ENCODE measurements at places on chromosomes 7 and 10.

DNA sequence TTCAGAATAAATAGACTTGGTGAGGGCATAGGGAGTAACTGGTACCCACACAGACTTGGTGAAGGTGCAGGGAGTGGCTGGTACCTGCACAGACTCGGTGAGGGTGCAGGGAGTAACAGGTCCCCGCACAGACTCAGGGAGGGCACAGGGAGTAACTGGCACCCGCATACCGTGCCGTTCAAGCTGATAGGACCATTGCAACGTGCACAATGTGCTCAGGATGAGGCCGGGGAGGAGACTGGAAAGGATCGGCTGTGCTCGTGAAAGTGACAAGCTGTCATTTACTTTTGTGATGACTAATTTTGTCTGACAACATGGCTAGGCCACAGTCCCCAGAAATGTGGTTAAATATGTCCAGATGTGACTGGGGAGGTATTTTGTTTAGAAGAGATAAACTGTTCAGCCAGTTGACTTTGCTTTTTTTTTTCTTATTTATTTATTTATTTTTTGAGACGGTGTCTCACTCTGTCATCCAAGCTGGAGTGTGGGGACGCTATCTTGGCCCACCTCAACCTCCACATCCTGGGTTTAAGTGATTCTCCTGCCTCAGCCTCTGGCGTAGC is 76.2 kb upstream of the NMT2 start:
- DNase-seq: no peak

DNA sequence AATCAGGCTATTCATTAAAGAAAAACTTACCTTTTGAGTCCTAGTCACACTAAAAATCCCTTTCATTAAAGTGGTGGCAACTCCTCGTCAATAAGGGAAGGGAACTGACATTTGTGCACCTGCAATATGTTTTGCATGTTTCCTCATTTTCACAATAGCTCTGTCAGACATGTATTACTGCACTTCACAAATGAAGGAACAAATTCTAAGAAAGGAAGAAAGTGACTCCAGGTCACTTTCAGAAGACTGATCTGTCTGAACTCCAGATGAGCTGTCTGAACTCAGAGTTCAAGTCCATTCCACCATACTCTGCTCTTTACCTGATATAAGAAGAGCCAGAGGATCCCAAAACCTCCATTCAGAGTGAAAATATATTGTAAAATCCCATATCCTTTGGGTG is 50.3 kb upstream of the GSAP start:
- no peak for DNase-seq

GRCh38 chr7:123681561-123681960 is 25.9 kb downstream of the LMOD2 start:
- DNase-seq: no peak

- DNase-seq: no peak
These were observed 331.6 kb upstream of the HPS1 start for GRCh38 chr10:98778277-98778759.

DNA sequence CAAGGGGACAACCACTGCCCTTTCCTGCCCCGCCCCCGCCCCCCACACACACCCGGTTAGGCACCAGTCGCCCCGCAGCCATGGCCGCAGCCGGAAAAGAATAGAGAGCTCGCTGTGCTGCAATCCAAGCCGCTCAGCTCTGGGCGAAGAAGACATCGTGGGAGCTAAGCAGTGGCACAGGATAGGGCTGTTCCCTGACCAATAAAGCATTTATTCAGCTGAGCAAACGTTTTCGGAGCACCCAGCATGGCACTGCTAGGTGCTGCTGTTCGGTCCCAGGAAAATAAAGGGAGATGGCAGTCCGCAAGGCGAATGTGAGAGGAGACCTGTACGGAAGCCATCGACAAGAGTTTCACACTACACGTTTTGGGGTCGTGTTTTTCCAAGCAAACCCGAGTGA is 18.3 kb downstream of the SKIDA1 start:
- no peak for DNase-seq

DNA sequence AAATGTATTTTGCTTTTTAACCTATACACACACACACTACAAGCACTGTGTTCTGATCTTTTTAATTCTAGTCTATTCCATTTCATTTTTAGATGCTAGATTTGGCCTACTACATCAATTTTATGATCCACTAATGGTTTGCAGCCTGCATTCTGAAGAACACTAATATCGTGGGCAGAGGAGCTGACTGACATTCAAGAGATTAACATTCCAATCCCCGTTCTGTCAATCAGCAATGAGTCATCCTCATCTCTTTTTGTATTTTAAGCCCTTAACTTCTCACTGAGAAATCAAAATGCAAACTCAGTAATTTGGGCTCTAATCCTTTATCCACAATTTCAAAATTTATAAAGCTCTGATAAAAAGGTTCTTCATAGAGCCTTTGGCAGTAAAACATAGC is 47.1 kb upstream of the GAD2 start:
- DNase-seq: no peak

GRCh38 chr10:93106631-93107072 is 33.0 kb downstream of the CYP26A1 start:
- DNase-seq: no peak

DNA sequence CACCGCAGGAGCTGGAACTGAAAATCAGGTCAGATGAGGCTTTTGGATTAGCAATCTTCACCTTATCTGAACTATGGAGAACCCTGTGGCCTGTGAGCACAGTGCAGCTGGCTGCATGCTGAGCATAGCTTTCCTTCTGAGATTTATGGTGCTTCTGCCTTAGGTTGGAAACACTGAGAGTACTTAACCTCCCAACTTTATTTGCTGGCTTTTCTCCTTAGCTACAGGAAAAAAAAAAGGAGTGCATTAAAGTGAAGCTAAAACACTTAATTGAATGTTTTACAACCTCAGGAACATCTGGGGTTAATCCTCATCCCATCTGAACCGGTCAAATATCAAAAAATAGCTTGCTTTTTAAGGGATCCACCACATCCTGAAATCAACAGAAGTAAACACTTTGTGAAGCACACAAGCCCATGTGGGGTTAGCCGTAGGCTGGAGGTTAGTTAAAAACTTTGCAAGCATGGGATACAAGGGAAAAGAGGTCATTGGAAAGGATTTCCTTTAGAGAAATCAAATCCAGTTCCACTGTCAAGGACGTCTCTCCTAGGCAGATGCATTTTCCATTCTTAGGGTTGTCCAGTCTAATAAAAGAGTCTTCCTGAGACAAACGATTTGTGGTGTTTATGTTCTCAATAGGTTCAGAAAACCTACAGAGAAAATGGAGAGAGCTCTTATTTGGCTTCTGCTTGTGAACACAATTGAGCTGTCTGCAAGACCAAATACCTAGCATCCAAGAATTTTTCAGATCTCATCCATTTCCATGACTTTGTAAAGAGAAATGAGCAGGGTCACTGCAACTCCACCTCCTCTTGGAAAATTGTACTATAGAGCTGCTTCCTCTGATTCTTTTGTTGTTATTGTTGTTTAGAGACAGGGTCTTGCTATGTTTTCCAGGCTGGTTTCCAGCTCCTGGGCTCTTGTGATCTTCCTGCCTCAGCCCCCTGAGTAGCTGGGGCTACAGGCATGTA is 470.4 kb upstream of the IGFBP3 start:
- no peak for DNase-seq

DNA sequence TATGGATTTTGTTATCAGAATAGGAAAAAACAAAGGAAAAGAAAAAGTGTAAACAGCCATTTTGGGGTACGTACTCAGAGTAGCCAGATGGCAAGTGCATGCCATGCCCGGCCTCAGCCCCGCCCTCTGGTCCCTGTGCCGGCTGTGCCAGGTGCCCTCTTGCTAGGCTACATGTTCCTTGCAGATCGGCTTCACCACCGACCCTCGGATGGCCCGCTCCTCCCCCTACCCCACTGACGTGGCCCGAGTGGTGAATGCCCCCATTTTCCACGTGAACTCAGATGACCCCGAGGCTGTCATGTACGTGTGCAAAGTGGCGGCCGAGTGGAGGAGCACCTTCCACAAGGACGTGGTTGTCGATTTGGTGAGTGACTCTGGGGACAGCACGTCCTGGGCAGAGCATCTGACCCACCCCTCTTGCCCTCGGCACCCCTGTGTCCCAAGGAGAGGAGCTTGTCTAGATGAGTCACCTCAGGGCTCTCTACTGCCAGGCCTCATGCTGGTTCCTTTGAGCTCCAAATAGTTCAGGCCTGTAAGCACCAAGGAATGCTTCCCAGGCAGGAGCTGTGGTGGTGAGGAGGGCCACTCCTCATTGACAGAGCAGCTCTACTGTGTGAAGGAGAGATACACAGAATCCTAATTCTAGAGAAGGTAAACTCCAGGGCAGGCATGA is 54.9 kb upstream of the ZMIZ2 start:
- no peak for DNase-seq

GRCh38 chr10:49398000-49398861 is 2.3 kb upstream of the DRGX start:
- DNase-seq: no peak

GRCh38 chr10:92164036-92164696 is 126.7 kb downstream of the CPEB3 start:
- no peak for DNase-seq

DNA sequence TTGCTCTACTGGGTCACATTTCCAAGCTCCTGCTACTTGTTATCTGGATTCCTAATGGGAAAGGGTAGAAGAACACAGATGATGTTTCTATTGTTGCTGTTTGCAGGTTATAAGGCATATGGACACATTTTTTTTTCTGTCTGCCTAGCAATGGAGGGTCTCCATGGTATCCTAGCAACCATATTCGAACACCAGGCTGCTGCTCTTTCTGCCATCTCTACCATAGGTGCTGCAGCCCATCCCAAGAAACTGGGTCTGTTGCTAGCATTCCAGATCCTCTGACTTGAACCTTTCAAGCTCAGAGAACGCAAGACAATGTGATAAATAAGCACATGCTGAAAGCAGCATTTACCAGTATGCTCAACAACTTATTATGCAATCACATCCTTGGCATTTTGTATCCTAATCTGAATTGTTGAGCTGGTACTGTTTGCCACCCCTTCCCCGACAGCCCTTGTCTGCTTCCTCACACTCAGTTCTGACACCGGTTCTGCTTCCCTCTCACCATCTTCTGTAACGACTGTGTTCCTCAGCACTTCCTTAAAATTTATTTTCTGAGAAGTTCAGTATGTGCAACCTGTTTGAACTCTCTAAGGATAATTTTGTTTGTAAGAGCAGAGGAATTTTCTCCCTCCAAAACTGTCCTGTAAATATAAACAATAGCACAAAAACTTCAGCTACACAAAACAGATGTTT is 6.2 kb downstream of the PRKG1 start:
- no peak for DNase-seq

- no peak for DNase-seq
These were observed 110.7 kb downstream of the AKR1D1 start for GRCh38 chr7:138186951-138187351.

DNA sequence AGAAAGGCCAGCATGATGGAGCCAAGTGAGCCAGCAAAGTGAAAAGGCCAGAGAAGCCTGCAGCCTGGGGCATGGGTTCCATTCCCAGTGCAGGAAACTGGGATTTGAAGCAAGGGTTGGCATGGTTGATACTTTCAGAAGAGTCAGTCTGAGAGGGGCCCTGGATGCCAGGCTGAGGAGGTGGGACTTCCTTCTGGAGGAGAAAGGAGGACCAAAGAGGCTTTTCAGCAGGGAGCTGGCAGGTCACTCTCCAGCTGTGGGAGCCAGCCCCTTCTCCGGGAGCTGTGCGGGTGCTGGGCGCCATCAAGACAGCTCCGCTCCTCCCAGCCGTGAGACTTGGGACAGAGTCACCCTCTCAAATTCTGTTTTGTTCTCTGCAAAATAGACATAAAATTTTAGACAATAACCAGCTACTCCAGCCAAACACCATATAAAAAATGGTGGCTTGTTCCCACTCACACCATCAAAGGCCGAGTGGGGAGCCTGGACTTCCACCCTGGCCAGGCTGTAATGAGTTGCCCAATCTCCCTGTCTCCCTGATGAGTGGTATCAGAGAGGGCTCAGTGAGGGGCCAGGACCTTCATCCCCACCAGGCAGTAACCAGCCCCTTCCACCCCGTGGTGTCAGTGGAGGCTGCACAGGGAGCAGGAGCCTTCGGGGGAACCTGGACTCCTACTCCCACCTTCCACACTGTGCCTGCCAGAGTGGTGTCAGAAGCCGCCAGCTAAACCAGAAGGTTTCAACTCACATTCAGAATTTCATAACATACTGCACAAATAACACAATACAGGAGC is 133.6 kb upstream of the RET start:
- DNase-seq: no peak

DNA sequence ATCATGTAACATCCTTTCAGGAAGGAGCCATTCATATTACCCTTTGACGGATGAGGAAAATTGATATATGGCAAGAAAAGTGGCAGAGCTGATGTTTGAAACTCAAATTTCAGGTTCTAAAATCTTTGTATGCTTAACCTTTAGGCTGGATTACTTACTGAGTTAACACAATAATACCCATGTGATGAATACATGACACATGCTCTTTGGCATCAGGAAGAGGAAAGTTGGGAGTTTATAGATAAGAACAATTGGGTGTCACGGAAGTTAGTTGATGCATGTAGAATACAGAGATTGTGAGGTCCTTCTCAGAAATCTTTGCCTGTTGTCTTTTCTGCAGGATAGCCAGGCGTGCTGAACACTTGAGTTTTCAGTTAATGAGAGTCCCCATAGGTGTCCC is 572.1 kb upstream of the POM121L12 start:
- DNase-seq: no peak

DNA sequence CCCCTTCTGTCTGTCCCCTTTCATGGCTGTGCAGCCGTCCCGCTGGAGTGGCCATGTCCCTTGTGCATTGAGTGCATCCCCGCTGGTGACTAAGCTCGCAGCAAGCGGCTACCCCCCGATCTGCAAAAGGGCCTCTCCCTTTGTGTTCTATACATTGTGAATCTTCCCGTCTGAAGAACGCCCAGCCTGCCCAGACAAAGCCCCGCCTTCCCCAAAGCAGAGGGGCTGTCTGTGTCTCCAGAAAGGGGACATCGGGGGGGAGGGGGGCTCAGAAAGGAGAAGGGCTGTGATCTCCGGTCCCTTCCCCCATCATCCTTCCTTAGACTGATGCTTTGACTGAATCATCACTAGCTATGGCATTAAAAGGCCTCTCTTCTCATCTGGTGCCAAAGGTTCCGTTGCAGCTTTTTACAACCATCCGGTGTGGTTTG is 11.9 kb downstream of the NPTX2 start:
- DNase-seq: no peak

- no peak for DNase-seq
These were observed 6.2 kb upstream of the MACC1 start for GRCh38 chr7:20223356-20223755.

DNA sequence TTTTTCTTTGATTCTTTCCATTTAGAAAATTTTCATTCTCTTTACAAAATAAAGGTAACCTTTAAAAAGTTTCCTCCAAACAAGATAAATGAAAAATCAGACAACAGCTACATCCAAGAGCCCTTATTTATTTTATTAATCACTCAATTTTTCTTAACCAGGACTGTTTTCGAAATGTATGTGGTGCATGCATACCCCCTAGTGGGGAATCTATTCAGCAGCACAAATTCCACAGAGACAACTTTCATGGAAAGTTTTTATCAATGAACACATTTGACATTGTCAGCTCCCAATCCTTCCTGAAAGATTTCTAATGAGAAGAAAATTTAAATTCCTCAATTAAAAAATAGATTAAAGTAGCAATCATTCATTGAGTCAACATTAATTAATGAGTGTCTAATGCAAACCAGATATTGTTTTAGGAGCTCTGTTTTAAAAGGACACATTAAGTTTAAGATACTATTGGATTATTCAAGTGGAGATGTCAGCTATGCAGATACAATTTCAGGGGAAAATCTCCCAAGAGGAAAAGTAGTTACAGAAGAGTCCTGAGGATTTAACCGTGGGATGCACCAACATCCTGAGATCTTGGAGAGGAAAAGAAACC is 5.2 kb upstream of the HTR7 start:
- no peak for DNase-seq

- DNase-seq: no peak
These were observed 48.2 kb downstream of the ARMH3 start for GRCh38 chr10:102007796-102008195.
